ENCODE measurements at places on chromosomes 4 and X.

- DNase-seq, result no peak
Observed at GRCh38 chr4:26052663-26053541, 138.9 kb downstream of the SMIM20 start.

- peak; percentile 22 for DNase-seq
Observed at GRCh38 chrX:71492231-71493065, 40.5 kb upstream of the OGT start.

GRCh38 chr4:152197211-152197610, 338.7 kb downstream of the FBXW7 start:
- DNase-seq, result no peak

GRCh38 chrX:33032700-33033099, 178.6 kb downstream of the DMD start:
- DNase-seq, result no peak

- no peak for DNase-seq
Observed at GRCh38 chr4:105758958-105759357, 50.4 kb downstream of the GSTCD start.

- peak; percentile 9 for DNase-seq
Observed at GRCh38 chr4:78937837-78938236, 1.4 kb downstream of the PAQR3 start.

- DNase-seq, result no peak
Observed at GRCh38 chrX:121258545-121258944, 211.1 kb downstream of the GLUD2 start.

Data from fibroblast of upper back skin (primary cell).